ENCODE measurements at places on chromosomes 5 and 9.

DNA sequence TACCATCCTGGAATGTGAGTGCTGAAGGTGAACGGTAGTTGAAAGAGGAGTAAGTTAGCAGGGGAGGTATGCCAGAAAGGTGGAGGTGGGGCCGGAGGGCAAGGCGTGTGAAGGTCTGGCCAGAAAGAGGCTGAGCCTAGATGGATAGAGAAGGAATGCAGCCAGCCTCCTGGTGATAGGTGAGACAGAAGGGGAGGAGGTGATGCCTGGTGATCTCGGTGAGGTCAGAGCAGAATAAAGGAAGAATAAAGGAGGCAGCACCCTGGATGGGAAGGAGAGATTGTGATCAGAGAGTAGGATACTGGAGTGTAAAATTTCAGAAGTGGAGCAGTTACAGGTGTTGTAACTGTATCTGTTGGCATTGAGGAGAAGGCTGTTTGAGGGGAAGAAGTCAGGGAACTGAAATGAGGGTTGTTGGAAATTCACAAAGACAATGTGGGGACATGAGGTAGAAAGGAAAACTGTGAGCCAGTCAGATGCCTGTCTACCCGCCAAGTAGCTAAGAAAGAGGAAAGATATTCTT lies 2.0 kb downstream of the GNG10 start:
- no peak for DNase-seq

DNA sequence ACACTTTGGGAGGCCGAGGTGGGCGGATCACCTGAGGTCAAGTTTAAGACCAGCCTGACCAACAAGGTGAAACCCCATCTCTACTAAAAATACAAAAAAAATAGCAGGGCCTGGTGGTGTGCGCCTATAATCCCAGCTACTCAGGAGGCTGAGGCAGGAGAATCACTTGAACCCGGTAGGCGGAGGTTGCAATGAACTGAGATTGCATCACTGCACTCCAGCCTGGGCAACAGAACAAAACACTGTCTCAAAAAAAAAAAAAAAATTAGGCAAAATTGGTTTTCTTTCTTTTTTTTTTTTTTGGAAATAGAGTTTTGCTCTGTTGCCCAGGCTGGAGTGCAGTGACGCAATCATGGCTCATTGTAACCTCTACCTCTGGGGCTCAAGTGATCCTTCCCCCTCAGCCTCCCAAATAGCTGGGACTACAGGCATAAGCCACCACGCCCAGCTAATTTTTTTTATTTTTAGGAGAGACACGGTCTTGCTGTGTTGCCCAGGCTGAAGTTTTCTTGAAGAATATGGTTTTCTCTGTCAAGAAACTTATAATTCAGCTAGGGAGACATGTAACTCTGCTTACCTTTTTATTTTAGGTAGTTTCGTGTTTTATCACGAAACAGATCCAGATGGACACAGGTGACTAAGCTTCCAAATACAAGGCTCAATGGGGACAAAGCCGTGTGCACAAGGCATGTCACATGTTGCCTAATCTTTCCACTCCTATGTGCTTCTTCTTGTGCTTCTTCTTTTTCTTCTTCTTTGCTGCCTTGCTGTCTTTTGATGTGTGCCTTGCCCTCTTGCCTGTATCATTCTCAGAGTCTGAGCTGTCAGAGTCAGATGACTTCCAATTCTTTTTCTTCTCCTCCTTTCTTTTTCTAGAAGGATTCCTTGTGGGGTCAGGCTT lies 14.3 kb downstream of the TTC1 start:
- no peak for DNase-seq

- DNase-seq, result no peak
Measured at GRCh38 chr5:98794414-98795080, 21.1 kb downstream of the RGMB start.

GRCh38 chr5:176660860-176661641 lies 13.8 kb downstream of the TSPAN17 start:
- DNase-seq, result peak; percentile 91

GRCh38 chr9:79268806-79269205 lies 303.0 kb upstream of the TLE4 start:
- no peak for DNase-seq

DNA sequence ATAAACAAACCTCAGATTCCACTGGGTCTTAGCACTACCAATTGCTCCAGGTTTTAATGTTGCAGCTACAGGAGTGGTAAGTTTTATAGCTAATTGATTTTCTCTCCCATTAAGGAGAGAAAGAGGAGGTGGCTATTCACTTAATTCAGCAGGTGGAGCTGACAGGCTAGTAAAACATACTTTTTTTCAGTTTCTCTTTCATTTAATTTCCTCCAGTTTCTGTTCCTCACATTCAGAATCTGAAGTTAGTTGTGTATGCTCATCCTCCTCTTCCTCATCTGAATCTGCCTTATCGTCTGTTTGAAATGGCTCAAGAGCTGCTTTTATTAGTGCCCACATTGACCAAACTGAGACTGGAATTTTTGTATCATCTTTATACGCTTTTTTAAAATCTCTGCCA lies 98.0 kb downstream of the PLPPR1 start:
- DNase-seq, result no peak

- DNase-seq, result no peak
Measured at GRCh38 chr9:125428060-125428901, 166.7 kb downstream of the GAPVD1 start.

DNA sequence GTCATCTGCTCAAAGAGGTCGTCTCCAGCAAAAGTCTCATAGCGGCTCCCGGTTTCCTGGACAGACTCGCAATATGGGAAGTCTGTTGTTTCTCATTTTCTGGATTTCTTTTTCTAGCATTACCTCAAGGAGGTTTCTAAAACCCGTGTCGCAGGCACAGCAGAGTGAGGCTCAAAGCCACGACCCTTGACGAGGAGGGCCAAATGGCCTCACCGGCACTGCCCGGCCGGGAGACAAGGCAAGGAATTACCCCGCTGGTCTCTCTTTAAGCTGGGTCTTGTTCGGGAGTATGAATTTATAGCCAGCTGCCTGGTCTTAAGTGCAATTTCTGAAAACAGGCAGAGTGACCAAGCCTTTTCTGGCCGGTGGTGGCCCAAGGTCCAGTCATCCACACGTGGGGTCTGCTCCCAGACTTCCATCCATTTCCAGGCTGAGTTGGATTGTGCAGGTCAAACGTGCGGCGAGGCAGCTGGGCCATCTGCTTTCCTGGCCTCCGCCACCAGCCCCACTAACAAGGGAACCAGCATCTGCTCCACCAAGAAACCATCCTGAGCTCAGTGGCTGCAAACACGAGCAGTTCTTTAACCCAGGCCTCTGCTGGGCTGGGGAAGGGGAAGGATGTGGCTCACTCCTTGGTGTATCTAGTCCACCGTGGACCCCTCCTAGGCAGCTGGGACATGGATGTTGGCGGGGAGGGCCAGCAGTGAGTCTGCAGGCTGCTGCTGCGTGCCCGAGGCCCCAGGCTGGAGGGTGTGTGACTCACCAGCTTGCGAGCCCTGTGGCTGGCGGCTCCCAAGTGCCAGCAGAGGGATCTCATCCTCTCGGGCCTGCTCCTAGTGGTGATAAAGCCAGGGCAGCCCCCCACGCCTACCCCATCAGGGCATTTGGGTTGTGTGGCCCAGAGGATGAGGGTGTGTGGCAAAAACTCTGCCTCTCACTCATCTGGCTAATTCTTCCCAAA lies 55.6 kb upstream of the COL5A1 start:
- DNase-seq, result no peak

DNA sequence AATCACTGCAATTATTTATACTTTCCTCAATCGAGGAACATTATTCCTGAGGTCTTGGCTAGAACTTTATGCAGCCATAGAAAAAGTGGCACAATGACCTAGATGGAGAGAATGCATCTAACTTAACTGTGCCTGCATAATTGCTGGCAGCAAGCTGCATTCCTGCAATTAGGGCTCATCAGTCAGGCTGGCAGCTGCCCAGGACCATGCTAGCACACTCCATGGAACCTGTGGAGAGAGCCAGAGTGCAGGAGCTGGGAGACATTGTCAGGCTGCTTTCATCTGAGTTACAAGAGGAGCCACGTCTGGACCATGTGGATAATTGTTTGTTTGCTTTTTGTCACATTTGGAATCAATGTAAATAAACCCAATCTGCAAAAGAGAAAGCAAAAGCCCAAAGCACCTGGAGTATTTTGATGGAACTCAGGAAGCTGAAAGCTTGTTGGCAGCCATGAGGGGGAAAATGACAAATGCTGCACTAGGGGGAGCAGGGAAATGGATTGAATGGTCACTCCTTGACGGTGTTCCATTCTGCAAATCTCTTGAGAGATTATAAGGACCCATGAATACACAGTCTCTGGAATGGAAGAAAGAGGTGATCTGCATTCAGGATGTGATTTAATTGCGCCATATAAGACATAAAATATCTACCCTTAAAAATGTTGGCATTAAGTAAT lies 839.9 kb downstream of the MAT2B start:
- DNase-seq, result no peak

GRCh38 chr5:82045554-82046275 lies 73.9 kb downstream of the ATG10 start:
- DNase-seq, result no peak

DNA sequence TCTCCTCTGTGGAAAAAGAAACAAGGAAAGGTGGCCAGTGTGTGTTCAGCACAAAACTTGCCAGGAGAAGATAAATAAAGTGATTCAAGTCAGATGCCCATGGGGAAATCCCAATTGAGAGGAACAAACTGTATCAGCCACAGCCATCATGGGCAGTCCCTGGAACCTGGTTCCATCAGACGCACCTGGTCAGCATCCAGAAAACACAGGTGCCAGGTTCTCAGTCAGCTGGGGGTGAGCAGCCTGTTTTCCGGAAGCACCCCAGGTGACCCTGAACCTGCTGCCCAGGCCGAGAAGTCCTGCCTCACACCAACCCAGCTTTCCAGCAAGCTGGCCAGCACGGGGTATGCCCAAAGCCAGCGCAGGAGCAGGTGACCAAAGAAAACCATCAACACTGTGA lies 30.5 kb downstream of the PTCH1 start:
- DNase-seq, result no peak

- no peak for DNase-seq
Measured at GRCh38 chr5:178544166-178544834, 45.9 kb downstream of the COL23A1 start.

- peak; percentile 58 for DNase-seq
Measured at GRCh38 chr9:129610473-129611306, 10.2 kb downstream of the C9orf50 start.

GRCh38 chr9:117282541-117282940 lies 132.3 kb downstream of the ASTN2 start:
- DNase-seq, result no peak

Data from NCI-H446 (cell line).